CMK (cell line): ENCODE measurements at places on chromosomes 2 and 18.

GRCh38 chr2:42192652-42193566 lies 23.8 kb downstream of the EML4 start:
- no peak for DNase-seq

GRCh38 chr2:127599211-127599610 lies 46.7 kb upstream of the GPR17 start:
- no peak for DNase-seq

- no peak for DNase-seq
Observed at GRCh38 chr2:176356251-176356650, 87.0 kb downstream of the MTX2 start.

DNA sequence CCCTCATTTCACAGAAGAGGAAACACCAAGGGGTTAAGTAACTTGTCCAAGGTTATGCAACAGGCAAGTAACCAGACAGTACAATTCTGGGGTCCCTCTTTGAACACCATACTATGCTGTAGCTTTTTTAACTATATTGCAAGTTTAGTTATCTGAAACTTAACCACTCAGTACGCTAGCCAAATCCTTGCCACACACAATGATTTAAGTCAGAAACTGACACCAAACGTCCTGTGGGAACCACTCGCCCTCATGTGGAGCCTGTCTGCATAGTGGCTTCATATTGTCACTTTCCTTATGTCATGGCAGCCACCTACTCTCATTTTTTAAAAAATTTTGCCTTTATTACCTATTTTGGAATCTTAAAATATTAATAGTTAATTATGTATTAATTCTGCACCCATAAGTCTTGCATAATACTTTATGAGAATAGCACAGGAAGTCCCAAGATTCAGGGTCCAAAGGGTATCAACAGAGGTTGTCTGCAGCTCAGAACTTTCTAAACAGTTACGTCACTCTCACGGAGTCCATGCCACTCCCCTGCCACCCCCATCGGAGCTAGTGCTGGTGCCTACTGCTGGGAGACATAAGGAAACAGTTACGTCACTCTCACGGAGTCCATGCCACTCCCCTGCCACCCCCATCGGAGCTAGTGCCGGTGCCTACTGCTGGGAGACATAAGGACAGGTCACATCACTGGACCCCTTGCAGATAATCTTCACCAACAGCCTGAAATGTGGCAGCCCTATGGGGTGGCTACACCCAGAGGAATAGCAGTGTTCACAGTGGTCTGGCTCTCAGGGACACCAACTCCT lies 99.0 kb downstream of the L3MBTL4 start:
- DNase-seq = no peak

DNA sequence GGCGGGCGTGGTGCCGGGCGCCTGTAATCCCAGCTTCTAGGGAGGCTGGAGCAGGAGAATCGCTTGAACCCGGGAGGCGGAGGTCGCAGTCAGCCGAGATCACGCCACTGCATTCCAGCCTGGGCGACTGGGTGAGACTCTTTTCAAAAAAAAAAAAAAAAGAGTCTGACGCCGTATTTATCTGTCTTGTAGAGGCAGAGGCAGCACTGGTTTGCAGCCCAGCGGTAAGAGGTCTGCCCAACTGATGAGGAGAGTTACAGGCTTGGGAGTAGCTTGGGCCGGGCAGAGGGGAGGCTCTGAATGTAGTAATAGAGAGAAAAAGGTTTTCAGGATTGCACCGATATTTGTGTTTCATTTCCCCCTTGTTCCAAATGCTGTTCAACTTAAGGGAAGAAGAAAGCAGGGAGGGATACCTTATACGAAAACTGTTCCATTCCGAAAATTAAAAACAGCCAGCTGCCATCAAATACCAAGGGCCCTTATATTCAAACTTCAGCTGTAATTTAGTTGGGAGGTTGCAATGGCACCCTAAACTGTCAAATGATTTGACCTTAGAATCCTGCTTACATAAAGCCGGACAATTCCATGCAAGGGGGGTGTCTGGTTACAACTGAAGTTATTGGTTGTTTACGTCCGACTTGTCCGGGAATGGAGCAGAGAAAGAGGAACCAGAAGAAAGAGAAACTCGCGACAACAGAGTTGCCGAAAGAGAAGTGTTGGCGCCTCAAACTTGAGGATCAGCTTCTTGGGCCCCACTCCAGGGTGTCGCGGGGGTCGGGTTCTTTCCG lies 9.2 kb upstream of the SP9 start:
- no peak for DNase-seq
